Endodermal cell (in vitro differentiated cells): ENCODE measurements at places on chromosomes 4 and X.

DNA sequence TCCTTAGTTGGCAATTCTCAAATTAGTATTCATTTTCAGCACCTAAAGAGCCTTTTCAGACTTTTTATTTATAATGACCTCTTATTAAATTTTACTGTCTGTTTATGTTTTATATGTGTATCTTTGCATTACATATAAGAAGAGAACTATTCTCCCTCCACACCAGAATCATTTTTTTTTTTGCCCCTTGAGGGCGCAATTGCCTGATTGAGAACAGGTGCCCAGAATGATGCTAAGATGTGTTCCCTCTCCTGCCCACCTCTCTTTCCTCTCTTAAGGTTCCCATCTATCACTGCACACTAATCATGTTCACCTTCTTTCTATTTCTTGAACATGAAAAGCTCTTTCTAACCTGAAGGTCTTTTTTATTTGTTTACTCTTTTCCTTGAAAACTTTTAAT lies 44.2 kb upstream of the ADAM29 start:
- DNase-seq: peak; percentile 71

DNA sequence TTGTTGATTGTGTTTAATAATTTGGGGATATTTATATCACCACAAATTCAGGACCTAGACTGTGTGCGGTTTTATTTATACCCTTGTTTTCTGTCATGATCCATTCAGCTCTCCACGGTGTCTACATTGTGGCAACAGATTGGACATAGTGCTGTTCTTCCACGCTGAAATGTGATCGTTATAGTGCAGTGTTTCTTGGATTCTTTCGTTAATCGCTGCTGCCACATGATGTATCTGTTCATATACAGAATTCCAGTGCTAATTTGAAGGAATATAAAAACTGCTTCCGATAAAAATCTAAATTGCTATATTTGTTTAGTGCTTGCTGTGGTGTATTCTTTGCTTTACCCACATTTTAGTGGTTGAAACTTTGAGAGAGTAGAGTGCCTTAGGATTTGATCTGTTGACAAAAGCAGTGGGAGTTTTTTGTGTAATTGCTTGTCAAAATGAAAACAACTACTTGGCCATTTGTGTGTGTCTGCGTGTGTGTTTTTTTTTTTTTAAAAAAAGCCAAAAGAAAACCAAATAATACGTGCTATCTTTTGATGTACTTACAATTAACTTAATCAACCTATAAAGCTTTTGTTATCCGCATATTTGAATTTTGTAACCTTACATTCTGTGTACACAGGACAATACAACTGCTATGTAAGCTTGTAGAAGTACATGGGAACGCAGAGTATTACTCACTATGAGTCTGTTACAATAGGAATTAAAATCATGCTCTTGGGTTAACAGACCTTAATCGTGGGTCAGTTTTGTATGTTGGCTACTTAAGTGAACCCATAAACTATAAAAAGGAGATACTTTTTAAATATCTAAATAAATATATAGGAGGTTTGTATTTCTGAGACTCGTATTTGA lies 353.3 kb downstream of the ARHGAP24 start:
- no peak for DNase-seq

GRCh38 chr4:20860878-20861277 lies 160.6 kb downstream of the PACRGL start:
- no peak for DNase-seq

GRCh38 chr4:109444182-109444844 lies 10.7 kb downstream of the SEC24B start:
- DNase-seq: no peak

- DNase-seq: no peak
Measured at GRCh38 chrX:2404776-2405175, 96.0 kb downstream of the DHRSX start.

DNA sequence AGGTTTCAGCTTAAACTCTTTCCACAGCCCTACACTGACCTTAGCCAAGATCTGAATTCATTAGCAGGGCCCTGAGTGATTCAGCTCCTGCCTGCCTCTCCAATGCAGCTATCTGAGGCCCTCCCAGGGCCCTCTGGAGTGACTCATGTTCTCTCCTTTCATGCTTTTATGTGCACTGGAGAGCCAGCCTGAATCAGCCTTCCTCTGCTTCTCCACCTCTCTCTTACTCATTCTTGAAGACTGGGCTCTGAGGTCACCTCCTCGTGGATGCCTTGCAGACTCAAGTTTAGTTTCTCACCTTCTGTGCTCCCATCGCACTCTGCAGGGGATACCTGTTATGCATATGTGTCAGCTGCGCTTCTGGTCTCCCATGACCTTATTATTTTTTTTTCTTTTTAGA lies 3.1 kb upstream of the OCIAD2 start:
- peak; percentile 76 for DNase-seq

DNA sequence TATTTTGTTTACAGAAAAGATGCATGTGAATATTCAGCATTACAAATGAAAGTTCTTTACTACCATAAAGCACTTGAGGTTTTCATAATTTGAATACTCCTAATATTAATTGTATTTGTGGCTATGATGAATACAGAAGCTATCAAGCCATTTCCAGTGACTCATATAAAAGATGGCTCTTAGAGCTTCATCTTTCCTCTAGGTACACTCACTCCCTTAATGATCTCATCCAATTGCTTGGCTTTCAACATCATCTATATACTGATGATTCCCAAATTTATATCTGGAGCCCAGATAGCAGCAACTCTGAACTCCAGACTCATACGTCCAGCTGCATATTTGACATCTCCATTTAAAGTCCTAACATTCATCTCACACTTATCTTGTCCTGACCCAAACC lies 183.4 kb upstream of the FAM241A start:
- no peak for DNase-seq

DNA sequence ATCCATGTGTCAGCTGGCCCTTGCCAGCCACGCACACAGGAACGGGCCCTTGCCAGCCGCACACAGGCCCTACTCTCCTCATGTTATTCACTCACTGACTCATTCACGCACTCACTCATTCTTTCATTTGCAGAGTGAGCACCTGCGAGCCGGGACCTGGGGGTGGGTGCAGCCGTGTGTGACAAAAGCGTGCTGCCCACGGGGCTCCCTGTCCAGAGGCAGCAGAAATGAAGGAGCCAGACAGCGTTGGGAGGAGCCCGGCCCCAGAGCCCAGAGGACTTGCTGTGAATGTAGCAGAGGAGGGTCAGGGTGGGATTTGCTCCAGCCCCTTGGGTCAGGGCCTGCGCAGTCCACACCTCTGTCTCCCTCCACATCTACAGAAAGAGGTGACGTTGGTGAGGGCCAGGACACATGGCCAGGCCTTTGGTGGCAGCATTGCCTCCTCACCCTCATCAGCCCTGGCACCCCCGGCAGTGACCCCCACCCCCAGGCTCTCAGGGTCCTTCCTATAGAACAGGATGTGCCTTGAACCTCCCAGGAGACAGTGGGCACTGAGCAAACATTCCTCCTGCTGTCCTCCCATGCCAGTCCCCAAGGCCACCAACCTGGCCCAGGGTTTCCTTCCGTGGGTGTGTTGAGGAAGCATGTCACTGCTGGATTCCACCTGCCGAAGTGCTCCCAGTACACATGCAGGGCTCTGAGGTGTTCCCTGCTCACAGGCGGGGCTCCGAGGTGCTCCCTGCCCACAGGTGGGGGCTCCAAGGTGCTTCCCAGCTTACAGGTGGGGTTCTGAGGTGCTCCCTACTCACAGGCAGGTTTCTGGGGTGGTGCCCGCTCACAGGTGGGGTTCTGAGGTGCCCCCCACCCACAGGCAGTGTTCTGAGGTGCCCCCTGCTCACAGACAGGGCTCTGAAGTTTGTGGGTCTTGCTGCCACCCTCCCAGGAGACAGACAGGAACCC lies 105.7 kb downstream of the HMX1 start:
- peak; percentile 37 for DNase-seq

GRCh38 chr4:136476753-136477152 lies 1055.5 kb downstream of the PCDH18 start:
- DNase-seq: no peak

DNA sequence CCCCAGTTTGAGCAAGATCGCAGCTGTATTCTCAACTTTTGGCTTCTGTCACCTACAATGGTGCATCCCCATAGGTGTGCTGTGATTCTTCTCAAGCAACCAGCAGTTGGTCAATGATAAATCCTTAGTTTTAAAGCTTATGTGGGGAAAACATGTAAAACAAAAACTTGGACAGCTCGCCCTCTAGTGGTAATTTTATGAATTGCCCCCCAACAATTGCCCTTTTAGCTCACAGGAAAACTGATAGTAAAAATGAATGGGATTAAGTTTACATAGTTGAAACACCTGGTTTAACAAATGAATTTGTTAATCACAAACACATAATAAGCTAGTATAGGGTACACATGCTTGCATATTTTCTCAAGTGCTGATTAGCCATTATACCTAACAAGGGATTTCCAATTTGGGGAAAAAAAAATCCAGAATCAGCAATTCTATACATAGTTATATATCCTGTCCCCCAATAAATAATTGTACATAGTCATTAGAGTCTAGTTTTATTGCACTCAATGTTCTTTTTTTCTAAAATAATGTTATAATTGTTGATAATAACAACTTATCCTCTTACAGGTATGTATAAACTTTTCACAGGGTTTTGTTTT lies 30.1 kb downstream of the TEX13A start:
- DNase-seq: peak; percentile 73

GRCh38 chrX:147912093-147912801 lies 528 bp downstream of the FMR1 start:
- DNase-seq: peak; percentile 68

- no peak for DNase-seq
Measured at GRCh38 chr4:81523672-81524327, 52.1 kb upstream of the RASGEF1B start.

- no peak for DNase-seq
Measured at GRCh38 chr4:74205559-74205958, 47.6 kb downstream of the MTHFD2L start.

- DNase-seq: no peak
Measured at GRCh38 chr4:138392751-138393308, 150.7 kb upstream of the SLC7A11 start.
